ENCODE measurements at places on chromosomes 7 and 10.

GRCh38 chr7:378551-379455 is 88.8 kb downstream of the FOXL3 start:
- DNase-seq = no peak

DNA sequence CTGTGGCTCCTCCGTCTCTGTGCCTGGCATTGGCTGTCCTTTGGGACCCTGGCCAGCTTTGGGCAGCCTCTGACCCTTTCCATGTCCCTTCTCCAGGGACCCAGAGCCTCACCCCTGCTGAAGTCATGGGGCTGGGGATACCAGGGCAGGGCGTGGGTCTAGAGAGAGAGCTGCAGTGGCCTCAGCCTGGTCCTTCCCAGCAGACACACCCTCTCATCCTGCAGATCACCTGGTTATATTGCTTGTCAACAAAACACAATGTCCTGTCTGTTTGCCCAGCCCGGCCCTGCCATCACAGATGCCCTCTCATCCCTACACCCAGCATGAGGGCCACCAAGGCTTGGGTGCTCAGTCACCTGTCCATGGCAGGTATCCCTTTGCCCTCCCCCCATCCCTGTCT is 1.8 kb downstream of the MUC17 start:
- no peak for DNase-seq

GRCh38 chr7:128867241-128867640 is 4.6 kb downstream of the ATP6V1F start:
- no peak for DNase-seq

- no peak for DNase-seq
Measured at GRCh38 chr7:102914585-102914984, 1.8 kb downstream of the LRRC17 start.

DNA sequence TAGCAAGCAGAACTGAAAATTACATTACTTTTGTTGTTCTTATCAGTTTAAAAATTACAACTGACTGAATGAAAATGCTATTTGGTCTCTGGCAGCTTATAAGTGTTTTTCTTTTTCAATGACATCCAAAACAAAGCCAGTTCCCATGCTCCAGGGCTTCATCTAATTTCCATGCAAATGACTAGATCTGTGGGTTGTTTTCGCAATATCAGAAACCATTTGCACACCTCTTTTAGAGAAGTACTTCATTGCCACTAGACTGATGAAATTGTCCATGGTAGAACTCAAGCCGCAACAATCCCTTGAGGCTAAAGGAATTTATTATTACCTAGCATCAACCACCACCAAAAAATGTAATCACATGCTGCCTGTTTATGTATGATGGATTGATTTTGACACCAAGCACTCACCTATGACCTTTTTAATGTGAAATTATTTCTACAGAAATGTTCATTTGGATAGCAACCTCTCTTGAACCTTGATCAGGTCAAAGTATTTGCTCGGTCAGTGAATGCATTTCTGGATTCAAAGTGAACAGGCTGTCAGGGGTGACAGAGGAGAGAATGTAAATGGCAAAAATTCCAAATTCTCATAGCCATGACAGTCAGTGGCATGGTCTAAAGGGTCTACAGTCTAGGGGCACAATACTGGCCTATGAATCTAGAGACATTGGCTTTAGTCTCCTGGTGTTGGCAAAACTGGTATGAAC is 769.3 kb downstream of the SORCS1 start:
- no peak for DNase-seq

GRCh38 chr7:8064828-8065227 is 96.2 kb downstream of the GLCCI1 start:
- DNase-seq = no peak

DNA sequence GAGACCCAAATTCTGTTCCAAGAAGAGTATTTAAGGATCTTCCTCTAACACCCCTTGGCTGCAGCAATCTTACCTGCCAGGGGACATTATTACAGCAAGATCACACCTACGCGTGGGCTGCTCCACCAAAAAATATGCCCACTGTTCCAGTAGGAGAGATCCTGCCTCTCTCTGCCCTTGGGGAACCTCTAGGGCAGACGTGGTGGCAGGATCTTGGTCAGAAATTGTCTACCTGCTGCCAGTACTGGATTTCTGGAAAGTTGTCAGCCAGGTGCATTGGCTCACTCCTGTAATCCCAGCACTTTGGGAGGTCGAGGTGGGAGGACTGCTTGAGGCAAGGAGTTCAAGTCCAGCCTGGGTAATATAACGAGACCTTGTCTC is 259.0 kb downstream of the CALN1 start:
- no peak for DNase-seq

GRCh38 chr7:38744746-38745145 is 113.6 kb upstream of the AMPH start:
- DNase-seq = no peak

DNA sequence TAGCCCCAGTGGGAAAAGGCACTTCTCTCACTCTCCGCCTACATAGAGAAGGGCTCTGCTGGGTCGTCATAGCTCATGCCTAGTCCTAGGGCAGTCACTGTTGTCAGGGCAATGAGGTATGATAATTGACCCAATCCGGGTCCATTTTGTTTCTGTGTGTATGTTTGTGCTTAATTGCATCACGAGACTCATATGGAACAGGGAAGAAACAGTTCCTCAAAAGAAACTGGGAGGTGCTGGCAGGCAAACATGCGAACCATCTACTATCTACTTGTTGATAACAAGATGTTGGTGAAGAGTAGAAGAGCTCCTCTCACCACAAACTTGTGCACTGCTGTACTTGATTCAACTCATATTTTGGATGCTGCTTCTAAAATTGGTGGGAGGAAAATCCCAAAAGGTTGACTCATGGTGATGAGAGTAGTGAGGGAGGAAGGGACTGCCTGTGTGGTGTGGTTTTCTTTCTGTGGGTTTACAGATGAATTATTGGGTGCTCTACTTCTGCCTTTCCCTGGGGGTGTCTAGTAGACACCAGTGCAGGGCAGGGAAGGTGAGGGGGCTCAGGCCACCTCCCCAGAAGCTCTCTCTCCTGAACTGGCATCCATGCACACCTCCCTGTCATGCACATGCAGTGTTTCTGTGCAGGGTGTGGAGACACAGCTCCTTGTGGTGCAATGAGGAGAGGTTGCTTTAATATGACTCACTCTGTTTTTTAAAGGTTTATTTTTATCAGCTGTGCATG is 29.4 kb downstream of the LSMEM1 start:
- no peak for DNase-seq
